Left lung (tissue), 14 donors: ENCODE measurements at places on chromosomes 2 and 18. TPM values are rescaled to one million over a fixed set of nuclear protein-coding genes. Genes with fewer than 3 reads are reported as not detected.

The ITGA4 gene
- 24.9 TPM for polyA plus RNA-seq

The GMCL1 gene
- 25.9 TPM for polyA plus RNA-seq

DNA sequence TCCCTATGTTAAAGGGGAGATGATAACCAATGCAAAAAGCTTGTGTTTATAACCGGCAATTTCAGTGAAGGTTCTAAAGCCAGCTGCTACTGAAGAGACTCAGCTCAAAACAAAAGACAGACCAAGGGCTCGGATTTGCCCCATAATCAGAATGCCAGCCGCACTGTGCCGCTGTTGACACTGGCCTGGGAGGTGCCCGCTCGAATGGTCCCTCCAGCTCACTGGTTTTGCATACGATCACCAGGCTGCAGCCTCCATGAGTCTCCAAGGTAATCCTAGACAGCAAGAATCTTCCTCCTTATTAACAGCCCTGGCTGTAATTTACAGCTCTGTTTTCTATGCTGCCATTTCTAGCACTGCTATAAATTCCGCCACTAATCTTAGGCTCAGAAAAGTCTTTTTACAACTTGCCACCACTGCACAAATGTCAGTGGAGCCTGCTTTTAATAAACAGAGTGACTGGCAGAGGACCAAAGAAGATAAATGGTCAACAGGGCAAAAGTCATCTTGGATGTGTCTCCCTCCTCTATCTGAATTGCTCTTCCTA is 155.7 kb upstream of the SH3BP4 start:
- no peak for DNase-seq

- DNase-seq, result peak; percentile 83
These were observed 31.0 kb downstream of the IL37 start for GRCh38 chr2:112941753-112942653.

The RAB17 gene
- 18.3 TPM for polyA plus RNA-seq
